ENCODE measurements at places on chromosomes 16 and 17. TPM values are rescaled to one million over a fixed set of nuclear protein-coding genes. Genes with fewer than 3 reads are reported as not detected.

NEUROD2 gene
- not detected for total RNA-seq

CA5A gene
- total RNA-seq: not detected

FBXO31 gene
- 26.4 TPM for total RNA-seq

ACSM2A gene
- not detected for total RNA-seq

- H3K27ac ChIP-seq: no peak overlapping the region
- no peaks in the 10 kb centered on the region for H3K27me3 ChIP-seq
- no peak for DNase-seq
- no peak overlapping the region for H3K4me3 ChIP-seq
- no peaks in the 10 kb centered on the region for H3K4me1 ChIP-seq
These were observed 36.0 kb upstream of the ADCY9 start for GRCh38 chr16:4152267-4152666.

DNA sequence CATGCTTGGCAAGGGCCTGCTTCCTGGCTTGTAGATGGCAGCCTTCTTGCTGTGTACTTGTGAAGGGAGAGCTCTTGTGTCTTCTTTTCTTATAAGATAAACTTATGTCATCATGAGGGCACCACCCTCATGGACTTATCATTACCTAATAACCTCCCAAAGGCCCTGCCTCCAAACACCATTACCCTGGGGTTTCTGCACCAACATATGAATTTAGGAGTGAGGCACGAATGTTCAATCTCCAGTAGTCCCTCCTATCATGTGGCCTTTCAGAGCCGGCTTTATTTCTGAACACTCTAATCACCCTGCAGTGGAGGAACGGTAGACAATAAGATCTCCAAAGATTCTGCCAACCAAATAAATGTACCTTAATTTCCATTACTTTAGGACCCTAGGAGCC lies 144.3 kb downstream of the ABCC12 start:
- H3K4me1 ChIP-seq: no peaks in the 10 kb centered on the region
- H3K27me3 ChIP-seq: no peaks in the 10 kb centered on the region
- H3K4me3 ChIP-seq: no peak overlapping the region
- no peaks in the 10 kb centered on the region for H3K36me3 ChIP-seq
- DNase-seq: no peak

- H3K36me3 ChIP-seq: peaks cover 13% of the 10 kb centered on the region
- H3K27me3 ChIP-seq: no peaks in the 10 kb centered on the region
- peaks cover 3% of the 10 kb centered on the region for H3K4me1 ChIP-seq
These were observed 52.6 kb downstream of the MAP2K6 start for GRCh38 chr17:69466905-69467667.
